ENCODE measurements at places on chromosomes 7 and 10. TPM values are rescaled to one million over a fixed set of nuclear protein-coding genes. Genes with fewer than 3 reads are reported as not detected.

The ARHGAP21 gene
- 40.1 TPM for total RNA-seq

The SPDYE1 gene
- not detected for total RNA-seq

The MMRN2 gene
- total RNA-seq = 9.0 TPM

- peak; percentile 24 for ATAC-seq
Measured at GRCh38 chr7:116859323-116859722, 3.1 kb upstream of the CAPZA2 start.

DNA sequence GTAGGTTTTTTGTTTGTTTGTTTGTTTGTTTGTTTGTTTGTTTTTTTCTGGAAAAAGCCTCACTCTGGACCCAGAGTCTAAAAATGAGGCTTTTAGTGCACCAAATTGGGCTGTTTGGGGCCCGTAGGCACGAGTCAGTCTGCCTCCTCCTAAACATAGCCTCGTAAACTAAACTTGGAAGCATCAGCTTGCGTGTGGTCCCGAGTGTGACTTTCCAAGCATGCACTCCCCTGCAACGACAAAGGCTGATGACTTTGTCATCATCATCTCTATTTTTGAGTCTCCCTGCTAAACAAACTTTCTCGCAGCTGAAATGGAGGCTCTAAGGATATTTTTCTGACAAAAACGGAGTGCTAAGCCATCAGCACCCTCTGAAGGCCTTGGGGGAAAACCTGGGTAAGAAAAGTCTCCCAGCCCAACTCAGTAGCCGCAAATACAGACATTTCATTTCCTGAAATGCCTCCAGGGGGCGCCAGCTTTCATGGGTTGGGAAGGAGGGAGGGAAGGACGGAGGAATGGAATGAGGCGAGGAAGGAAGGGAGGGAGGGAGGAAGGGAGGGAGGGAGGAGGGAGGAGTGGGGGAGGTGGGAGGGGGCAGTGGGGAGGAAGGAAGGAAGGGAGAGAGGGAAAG, 245.9 kb downstream of the KCNMA1 start:
- peak; percentile 18 for ATAC-seq

DNA sequence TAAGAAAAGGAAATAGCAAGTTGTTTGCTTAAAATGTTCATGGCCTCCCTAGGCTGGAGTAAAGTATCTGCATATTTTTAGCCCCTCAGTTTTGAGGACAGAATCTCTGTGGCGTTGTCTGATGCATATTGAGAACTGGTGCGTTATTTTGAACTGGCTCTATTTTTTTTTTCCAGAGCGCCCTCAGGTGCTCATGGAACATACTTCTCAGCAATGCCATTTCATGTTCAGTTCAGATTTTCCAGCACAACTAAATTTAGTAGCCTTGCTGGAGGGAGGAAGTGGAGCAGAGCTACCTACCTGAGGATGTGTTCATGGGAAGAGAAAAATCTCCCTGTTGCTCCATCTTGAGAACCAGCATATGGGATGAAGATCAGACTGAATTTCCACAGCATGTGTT, 870.5 kb downstream of the LRMDA start:
- ATAC-seq = no peak

GRCh38 chr7:30562909-30563308, 31.8 kb upstream of the GARS1 start:
- no peak for ATAC-seq

GRCh38 chr10:34323192-34323591, 491.9 kb downstream of the PARD3 start:
- no peak for ATAC-seq

DNA sequence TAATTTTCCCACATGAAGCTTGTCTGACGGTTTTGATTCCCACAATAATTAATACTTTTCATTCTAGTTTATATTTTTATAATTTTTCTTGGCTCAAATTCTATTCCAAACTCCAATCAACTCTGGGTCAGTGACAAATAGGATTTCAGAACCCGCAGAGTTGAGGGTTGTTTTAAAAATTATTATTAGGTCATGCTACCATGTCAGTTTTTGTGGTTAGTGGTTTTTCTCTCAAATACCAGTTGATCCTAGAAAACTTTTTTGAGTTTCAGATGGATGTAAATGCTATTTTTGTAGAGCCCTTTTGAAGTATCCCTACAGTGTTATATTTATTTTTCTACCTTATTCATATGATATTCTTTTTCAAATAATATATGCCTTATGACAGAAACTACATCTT, 237.4 kb downstream of the SEMA3D start:
- ATAC-seq = no peak

- no peak for ATAC-seq
Measured at GRCh38 chr10:123577921-123578461, 88.2 kb upstream of the GPR26 start.
